ENCODE measurements at places on chromosomes 5 and 9.

DNA sequence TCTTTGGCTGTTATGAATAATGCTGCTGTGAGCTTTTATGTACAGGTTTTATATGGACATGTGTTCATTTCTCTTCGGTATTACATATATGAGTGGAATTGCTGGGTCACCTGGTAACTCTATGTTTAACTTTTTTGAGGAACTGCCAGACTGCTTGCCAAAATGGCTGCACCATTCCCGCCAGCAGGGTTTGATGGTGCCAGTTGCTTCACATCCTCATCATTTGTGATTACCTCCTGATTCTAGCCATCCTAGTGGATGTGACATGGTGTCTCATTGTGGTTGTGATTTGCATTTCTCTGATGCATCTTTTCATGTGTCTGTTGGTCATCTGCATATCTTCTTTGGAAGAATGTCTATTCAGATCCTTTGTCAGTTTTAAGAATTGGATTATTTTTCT, 10.7 kb downstream of the NANS start:
- H3K4me1 ChIP-seq, result peaks cover 27% of the 10 kb centered on the region
- no peak overlapping the region for H3K27ac ChIP-seq
- DNase-seq, result no peak

DNA sequence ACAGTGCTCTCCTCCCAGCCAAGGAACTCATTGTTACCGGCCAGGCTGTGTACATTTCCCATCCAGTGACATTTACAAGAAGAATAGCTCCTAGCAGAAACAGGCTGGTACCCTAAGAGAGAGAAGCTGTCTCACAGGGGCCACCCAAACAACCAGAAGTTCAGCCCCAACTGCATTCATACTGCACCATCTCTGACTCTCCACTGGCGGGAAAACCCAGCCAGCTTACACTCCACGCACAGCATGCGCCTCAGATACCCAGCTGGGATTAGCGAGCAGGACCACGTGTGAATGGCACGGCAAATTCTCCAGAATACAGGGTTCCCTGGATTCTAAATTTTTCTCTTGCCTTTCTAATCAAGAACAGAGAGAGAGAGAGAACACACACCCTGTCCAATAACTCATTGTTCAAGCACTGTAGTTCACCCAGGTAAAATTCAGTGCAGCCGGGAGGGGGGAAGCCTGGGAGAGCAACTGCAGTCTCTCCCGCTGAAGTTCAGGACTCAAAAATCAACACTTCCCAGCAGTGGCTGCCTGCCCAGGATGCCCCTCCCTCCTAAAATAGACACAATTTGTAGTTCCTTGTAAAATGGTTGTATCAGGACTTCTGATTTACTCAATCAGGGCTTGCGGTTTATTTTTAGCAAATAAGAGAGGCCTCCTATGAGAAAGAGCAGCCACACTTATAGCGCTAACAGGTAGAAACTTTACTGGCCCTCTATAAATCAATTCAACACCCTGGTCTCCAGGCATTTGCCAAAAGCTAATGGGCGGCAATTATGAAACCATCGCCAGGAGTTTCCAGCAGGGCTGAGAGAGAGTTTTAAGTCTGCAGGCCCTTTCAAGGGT, 2.2 kb downstream of the COL23A1 start:
- H3K27me3 ChIP-seq, result peaks cover 67% of the 10 kb centered on the region
- H3K27ac ChIP-seq, result no peak overlapping the region
- no peak overlapping the region for H3K4me3 ChIP-seq
- H3K36me3 ChIP-seq, result no peaks in the 10 kb centered on the region
- DNase-seq, result no peak

- H3K4me1 ChIP-seq, result no peaks in the 10 kb centered on the region
- no peaks in the 10 kb centered on the region for H3K27me3 ChIP-seq
- H3K36me3 ChIP-seq, result no peaks in the 10 kb centered on the region
These were observed 569.2 kb upstream of the PTPRD start for GRCh38 chr9:11182001-11182400.

- H3K4me1 ChIP-seq, result no peaks in the 10 kb centered on the region
- no peak overlapping the region for H3K4me3 ChIP-seq
- H3K27me3 ChIP-seq, result no peaks in the 10 kb centered on the region
- no peak for DNase-seq
These were observed 47.9 kb upstream of the TRPC7 start for GRCh38 chr5:136413196-136413595.

DNA sequence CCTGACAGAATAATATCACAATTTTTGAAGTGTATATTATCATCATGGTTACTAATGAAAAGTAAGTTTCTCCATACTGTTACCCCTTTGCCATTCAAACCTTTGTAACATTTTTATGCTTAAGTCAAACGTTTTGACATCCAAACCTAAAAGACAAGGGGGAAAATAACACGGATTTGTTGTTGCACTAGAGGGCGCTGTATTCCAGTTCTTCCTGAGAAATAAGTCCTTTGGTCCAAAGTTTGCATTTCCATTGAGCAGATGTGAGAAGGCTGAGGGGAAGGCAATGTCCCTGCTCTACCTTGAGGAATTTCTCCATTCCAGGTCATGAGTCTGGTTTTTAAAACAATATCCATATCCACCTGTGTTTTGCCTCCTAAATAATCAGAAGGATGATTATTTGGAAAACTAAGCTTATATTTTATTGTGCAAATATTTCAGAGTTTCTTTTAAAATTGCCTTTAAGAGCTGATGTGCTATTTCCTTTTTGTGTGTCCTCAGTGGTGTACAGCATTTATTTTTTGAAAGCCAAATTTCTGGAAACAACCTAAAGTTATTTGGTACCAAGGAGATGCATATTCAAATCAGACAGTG, 9.7 kb downstream of the LECT2 start:
- no peaks in the 10 kb centered on the region for H3K4me1 ChIP-seq
- DNase-seq, result peak; percentile 26
- no peak overlapping the region for H3K4me3 ChIP-seq
- H3K27ac ChIP-seq, result no peak overlapping the region
- no peaks in the 10 kb centered on the region for H3K27me3 ChIP-seq

DNA sequence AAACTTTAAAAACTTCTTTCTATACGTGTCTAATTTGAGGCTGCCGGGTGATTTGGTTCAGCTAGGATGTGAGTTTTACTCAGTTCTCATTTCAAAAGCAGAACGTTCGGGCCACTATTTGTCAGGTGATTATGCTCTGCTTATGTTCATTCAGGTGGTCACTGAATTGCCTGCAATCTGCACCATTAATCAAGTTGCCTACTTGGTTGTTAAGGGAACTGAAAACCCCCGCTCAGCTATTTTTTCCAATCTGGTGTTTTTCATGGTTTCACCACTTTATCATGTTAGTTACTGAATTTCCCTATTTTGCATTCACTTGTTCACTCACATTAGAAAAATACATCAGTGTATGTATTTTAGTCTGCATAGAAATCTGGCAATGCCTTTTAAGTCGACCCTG, 523.0 kb downstream of the CSNK1G3 start:
- DNase-seq, result no peak
- no peaks in the 10 kb centered on the region for H3K36me3 ChIP-seq
- H3K27ac ChIP-seq, result no peak overlapping the region
- H3K4me3 ChIP-seq, result no peak overlapping the region
- H3K27me3 ChIP-seq, result no peaks in the 10 kb centered on the region

DNA sequence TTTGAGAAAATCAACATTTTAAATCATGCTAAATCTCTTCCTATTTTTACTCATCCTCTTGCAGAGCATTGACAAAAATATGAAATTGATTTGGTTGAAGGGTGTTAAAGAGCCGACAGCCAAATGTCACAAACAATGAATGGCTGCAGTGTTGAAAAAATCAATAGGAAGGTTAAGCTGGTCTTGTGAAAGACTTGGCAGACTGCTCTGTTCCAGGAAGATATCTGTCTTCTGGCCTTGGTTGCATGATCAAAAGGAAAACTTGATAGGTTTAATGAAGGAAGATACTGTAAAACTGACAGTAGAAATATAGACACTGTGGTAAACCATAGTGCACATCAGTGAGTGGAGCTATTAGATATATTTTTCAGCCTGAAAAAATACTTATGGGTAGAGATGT, 103.6 kb downstream of the PBX3 start:
- no peaks in the 10 kb centered on the region for H3K36me3 ChIP-seq
- H3K27ac ChIP-seq, result no peak overlapping the region
- no peak overlapping the region for H3K4me3 ChIP-seq
- no peak for DNase-seq
- H3K4me1 ChIP-seq, result no peaks in the 10 kb centered on the region

DNA sequence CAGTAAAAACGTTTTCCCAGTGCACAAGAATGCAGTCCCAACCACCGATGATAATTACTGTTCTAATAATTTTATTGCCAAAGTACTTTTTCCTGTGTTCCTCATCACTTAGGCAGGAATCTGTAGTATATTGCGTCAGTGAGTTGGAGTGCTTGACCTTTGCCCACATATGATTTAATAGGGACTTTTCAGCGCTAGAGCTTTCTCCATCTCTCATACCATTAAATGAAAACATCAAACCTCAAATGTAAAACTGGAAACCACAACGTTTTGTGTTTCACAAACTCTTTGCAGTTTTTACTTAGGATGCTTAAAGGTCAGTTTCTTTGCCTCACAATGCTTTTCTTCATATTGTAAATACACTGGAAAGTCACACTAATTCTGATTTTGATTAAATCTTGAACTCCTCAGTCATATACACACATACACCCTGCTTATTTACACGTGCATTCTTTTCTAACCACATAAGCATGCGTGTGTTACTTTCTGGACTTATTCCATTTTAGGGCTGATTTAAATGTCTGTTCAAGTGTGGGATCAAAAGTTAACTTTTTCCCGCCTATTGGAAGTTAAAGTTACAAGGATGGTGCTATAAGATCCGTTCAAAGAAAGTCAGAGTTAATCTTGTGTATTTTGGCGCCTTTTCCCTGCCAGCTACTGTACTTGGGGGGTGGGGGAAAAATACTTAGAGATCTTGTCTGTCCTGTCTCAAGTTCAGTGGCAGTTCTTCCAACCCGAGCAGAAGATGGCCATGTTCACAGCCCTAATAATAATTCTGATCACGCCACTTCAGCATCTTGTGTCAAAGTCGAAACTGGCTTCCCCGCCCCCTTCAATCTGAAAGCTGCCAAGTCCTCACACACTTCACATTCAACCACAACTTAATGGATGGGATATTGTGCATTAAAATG, 6.6 kb upstream of the NFIB start:
- DNase-seq, result no peak
- peaks cover 21% of the 10 kb centered on the region for H3K4me1 ChIP-seq
- peaks cover 2% of the 10 kb centered on the region for H3K36me3 ChIP-seq
- H3K27me3 ChIP-seq, result peaks cover 63% of the 10 kb centered on the region

DNA sequence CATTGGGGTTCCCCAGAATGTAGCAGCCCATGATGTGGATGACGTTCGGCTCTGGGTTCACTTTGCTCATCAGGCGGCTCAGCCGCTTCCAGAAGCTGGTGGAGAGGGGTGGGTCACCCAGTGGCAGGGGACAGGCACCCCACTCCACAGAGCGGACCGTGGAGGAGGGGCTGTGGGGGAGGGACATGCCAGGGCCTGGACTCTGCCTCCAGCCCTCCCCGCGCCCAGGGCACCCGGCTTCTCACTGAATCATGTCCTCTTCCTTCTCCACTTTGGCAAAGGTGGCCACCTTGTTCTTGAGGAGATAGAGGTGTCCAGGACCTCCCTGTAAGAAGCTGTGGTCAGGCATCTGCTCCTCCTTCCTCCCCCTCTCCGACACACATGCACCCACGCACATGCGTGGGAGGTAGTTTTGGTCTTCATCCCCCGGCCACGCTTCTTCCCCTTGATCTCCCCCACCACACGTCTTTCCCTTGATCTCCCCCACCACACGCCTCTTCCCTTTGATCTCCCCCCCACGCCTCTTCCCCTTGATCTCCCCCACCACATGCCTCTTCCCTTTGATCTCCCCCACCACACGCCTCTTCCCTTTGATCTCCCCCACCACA, 8.9 kb upstream of the ENTPD8 start:
- DNase-seq, result peak; percentile 61
- H3K27me3 ChIP-seq, result peaks cover 26% of the 10 kb centered on the region
- peaks cover 54% of the 10 kb centered on the region for H3K4me1 ChIP-seq
- no peak overlapping the region for H3K4me3 ChIP-seq

DNA sequence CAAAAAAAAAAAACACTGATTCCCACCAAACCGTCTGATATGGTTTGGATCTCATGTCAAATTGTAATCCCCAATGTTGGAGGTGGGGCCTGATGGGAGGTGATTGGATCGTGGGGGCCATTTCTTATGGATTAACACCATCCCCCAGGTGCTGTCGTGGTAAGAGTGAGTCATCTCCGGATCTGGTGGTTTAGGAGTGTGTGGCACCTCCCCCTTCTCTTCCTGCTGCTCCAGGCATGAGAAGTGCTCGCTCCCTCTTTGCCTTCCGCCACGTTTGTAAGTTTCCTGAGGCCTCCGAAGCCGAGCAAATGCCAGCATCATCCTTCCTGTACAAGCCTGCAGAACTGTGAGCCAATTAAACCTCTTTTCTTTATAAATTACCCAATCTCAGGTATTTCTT, 45.2 kb downstream of the HSD17B3 start:
- DNase-seq, result no peak
- H3K4me3 ChIP-seq, result no peak overlapping the region
- peaks cover 38% of the 10 kb centered on the region for H3K27me3 ChIP-seq
- H3K36me3 ChIP-seq, result no peaks in the 10 kb centered on the region

DNA sequence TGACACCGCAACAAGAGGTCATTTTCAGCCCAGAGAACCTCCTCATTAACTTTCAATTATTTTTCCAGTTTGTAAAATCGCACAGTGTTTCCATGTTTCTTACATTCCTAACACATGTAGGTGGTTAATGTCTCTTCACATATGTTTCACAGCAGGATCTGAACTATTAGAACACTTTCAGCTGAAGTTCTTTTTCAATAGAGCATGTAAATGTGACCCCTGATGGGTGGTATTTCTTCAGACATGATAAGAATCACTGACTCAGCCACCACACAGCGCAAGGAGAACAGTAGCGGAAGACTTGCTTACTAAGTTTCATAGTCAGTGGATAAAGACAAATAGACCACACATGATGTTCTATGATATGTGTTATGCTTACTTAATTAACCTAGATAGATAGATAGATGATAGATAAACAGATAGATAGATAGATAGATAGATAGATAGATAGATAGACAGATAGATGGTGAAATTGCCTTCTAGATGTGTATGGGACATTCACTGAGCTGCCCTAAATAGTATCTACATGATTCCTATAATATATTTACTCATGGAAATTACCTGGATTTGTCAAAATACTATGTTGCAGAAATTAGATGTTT, 1992.1 kb upstream of the NUDT12 start:
- H3K36me3 ChIP-seq, result no peaks in the 10 kb centered on the region
- no peak for DNase-seq
- no peaks in the 10 kb centered on the region for H3K4me1 ChIP-seq

DNA sequence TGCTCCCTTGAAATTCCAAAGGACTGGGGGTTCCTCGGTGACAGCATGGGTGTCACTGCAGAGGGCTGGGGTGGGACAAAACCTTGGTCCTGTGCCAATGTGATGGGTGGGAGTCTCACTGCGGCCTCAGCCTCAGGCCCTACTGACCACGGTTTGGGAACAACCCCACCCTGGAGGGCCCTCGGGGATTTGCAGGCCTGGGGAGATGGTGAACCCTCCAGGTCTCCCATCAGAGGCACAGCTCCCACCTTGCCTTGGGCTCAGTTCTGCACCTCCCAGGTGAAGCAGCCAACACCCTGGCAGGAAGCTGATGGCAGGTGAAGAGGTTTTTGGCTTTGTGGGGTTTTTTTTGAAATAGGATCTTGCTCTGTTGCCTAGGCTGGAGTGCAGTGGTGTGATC, 286.8 kb downstream of the PBX3 start:
- no peaks in the 10 kb centered on the region for H3K4me1 ChIP-seq
- no peak for DNase-seq
- no peaks in the 10 kb centered on the region for H3K36me3 ChIP-seq
- H3K27ac ChIP-seq, result no peak overlapping the region
- H3K27me3 ChIP-seq, result peaks cover 43% of the 10 kb centered on the region

- DNase-seq, result no peak
- peaks cover 4% of the 10 kb centered on the region for H3K27me3 ChIP-seq
- H3K36me3 ChIP-seq, result no peaks in the 10 kb centered on the region
- no peak overlapping the region for H3K4me3 ChIP-seq
These were observed 18.2 kb downstream of the C9orf152 start for GRCh38 chr9:110189559-110190320.

Data from activated naive CD4-positive, alpha-beta T cell treated with anti-CD3 and anti-CD28 coated beads, Interleukin-2, amount 10 ng/mL, durations not matched to agents 7 days and 5 days (primary cell).